ENCODE measurements at places on chromosomes 16 and 17.

GRCh38 chr17:31488264-31488981 is 96.9 kb downstream of the RAB11FIP4 start:
- no peak for DNase-seq

DNA sequence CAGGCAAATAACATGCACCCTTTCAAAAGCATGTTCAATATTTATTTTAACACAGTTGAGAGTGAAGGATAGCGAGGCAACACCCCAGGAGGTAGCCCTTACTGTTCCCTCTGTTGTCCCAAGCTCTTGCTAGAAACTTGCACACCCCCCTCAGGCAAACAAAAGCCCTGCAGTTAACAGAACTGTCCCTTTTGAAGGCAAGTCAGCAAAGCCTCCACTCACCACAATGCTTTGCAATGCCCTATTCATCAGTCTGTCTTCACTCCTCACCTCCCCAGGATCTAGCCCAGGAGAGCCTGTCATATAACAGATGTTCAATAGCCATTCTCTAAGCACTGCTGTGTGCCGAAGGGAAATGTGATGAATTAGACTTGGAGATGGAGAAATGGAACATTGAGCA is 3.5 kb upstream of the CNEP1R1 start:
- no peak for DNase-seq

DNA sequence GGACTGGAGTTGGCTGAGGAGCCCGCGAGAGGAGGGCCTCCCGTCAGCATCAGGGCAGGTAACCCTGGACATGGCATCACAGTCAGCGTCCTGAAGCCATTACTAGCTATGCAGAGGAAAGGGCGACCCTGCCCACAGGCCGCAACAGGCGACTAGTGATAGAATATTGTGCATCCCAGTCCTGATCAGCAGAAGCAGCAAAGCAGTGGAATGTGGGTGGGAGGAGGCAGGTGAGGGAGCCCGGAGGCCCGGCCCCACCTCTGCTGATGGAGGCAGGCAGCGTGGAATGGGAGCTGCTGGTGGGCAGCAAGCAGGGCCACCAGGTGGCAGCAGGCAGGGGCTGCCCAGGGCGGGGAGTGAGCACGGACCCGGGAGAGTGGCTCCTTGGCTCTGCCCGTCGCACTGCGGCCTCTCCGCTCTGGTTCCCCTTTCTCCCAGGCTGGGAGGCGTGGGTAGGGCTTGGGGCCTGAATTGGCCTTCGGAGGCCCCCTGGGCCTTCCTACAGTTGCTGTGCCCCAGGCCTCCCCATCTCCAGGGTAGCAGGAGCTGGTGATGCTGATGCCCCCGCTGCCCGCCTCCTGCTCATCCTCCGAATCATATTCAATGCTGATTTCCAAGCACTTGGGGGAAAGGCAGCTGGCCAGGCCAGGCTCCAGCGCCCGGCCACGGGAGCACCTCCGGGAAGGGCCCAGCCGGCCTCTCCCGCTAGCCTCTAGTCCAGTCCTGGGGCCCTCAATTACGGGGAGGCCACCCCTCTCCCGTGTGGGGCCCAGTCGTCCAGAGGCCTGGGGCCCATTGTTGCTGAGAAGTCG is 20.2 kb downstream of the TSPOAP1 start:
- DNase-seq: no peak

DNA sequence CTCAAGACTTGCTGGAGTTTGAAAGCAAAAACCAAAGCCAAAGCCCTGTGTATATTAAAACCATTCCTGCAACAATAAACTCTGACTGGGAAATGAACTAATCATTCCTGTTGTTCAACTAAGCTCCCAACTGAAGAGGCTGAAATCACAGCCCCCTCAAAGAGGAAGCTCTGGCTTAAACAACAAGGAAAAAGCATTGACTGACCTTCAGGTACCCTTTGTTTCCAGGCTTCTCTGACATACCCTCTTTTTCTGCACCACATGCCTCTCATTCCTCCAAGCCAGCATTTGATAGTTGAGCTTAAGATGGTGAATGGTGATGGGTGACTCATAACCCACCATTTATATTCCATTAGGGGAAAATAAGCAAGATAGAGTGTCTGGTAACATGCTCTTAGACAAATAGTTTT is 470.9 kb upstream of the SOX9 start:
- DNase-seq: no peak

DNA sequence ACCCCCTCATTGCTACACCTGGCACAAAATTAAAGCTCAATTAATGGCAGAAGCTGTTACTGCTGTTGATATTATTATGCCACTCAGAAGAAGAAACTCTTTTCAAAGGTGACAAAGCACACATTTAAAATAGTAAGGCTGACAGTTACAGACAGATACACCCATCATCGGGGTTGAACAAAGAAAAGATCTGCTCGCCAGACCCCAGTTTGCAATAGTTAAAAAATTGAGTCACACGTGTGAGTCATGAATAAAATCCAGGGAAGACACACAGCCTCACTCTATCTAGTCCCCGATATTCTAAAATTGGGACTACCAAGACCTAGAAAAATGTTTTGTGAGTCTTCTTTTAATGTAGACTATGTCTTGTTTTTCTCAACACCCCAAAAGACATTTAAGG is 330.0 kb upstream of the SOX9 start:
- DNase-seq: no peak

GRCh38 chr17:7208027-7208571 is 11.5 kb downstream of the DLG4 start:
- DNase-seq: no peak

DNA sequence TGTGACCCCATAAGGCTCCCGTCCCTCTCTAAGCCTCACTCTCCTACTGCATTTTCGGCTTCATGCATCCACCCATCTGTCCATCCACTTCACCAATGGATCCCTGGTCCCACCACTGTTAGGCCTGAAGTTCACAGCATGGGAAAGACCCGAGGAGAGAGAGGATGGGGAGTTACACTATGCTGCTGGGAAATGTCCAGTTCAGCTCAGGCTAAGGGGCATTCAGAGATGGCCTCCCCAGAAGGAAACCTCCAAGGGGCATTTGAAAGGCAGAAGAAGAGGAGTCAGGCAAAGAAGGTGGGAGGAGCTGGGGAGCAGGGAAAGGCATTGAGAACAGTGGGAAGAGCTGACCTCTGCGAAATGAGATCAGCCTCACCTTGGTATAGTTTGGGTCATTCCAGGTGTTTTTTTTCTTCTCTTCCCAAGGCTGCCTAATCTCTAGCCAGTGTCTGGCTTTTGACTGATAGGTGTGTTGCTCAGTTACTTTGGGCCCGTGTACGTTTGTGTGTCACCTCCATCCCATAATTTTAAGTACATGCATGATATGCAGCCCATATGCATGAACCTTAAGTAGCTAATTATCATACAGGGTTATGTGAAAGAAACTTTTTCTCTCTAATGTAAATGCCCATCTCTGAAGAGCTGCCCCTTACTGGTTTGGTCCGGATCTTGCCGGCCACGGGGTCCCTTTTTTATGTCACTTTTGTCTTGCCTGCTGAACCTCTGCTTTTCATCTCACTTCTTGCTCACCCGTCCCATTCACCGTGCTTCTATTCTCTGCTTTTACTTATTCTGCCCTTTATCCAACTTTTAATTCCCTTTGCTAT is 11.6 kb upstream of the DRC7 start:
- DNase-seq: no peak

GRCh38 chr17:304461-304860 is 48.1 kb downstream of the RPH3AL start:
- DNase-seq: no peak

DNA sequence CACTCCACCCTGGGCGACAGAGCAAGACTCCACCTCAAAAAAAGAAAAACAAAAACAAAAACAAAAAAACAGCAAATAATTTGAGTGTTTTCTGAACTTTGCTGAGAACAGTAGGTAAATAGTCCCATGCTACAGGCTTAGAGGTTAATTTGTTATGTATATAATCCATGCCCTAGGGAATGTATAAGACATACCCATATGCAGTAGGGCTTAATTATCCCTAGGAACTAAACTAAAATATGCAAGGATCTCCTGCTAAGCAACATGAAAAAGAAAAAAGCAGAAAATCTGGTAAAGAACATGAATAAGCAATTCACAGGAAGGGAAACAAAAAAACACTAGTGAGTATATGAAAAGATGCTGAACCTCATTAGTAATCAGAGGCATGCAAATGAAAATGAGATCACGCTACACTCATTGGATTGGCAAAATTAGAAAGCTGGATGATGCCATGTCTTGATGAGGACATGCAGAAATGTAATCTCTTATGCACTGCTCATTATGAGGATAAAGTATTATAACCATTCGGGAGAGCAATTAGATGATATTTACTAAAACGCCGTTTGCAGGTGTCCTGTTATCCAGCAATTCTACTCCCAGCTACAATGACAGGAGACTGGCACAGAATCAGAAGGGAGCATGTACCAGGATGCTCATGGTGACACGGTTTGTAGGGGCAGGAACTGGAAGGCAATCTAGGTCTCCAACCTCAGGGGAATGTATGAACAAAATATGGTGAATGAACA is 5.6 kb downstream of the KCTD13 start:
- DNase-seq: no peak

DNA sequence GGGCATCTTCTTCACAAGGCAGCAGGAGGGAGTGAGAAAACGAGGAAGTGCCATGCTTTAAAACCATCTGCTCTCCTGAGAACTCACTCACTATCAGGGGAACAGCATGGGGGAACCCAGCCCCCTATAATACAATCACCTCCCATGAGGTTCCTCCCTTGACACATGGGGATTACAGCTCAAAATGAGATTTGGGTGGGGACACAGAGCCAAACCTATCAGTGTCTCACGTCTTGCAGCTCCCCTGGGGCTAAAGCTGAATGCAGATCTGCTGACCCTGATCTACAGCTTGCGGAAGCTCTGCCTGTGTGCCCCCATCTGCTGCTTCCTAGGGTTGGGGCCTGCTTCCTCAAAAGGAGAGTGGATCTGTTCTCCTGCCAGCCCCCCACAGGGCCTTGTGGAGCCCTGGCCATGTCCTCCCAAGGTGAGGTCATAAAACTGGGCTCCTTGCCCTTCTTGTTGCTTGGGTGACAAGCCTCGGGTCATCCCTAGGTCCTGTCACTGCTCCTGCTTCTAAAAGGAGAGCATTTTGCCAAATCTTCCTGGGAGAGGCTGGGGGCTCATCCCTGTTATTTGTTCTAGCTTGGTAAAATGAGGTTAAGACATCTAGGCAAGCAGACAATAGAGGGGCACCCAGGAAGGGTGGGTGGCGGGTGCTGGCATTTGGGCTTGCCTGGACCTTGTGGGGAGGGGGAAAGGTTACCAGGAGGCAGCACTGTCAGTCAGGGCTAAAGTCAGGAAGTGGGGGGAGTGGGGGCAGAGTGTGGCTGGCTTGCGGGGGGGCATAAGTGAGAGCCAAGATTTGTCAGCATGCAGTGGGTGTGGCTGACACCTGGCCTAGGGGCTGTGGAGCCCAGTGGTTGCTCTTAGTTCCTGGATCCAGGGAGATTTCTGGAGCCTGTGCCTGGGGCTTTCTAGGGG is 16.0 kb downstream of the KRT33A start:
- DNase-seq: no peak

- no peak for DNase-seq
These were observed 86.3 kb downstream of the WDR59 start for GRCh38 chr16:74898659-74899058.

DNA sequence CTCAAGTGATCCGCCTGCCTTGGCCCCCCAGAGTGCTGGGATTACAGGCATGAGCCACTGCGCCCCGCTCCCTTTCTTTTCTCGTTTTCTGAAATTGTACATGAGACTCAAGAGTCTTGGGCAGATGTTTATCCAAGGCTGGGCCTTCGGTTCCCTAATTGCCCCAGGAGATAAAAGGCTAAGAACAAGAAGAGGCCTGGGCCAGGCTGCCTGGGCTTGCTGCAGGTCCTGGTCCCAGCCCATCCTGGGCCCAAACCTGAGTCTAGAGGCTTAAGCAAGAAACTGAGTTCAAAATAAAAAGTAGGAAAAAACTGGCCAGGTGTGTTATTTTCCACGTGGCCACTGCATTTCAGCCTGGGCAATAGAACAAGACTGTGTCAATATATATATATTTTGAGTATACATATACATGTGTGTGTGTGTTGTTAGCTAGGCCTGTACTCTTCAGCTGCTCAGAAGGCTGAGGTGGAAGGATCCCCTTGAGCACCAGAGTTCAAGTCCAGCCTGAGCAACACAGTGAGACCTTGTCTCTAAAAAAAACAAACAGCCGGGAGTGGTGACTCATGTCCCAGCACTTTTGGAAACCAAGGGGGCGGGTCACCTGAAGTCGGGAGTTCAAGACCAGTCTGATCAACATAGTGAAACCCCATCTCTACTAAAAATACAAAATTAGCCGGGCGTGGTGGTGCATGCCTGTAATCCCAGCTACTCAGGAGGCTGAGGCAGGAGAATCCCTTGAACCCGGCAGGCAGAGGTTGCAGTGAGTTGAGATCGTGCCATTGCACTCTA is 6.8 kb upstream of the CLUH start:
- no peak for DNase-seq

DNA sequence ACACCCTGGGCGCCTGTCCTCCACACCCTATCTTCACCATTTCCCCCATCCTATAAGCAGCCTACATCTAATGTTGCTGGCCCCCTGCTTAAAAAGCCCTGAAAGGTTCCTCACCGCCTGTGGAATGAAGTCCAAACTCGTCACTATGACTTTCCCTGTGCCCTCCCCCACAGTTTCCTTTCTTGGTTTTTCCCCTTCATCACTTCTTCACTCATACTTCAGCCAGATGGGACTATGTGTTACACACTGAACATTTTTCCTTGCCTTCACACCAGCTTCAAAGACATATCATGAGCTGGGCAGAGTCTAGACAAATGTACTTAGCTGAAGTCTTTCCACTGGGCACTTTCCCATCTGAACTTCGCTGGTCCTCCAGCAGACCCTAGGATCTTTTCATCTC is 1.5 kb upstream of the MARCHF10 start:
- DNase-seq: no peak

- no peak for DNase-seq
These were observed 18.6 kb downstream of the ACE start for GRCh38 chr17:63495491-63495890.

GRCh38 chr17:37488009-37488604 is 1.6 kb upstream of the DUSP14 start:
- peak; percentile 24 for DNase-seq

- no peak for DNase-seq
These were observed 19.1 kb upstream of the CD79B start for GRCh38 chr17:63950940-63951907.

DNA sequence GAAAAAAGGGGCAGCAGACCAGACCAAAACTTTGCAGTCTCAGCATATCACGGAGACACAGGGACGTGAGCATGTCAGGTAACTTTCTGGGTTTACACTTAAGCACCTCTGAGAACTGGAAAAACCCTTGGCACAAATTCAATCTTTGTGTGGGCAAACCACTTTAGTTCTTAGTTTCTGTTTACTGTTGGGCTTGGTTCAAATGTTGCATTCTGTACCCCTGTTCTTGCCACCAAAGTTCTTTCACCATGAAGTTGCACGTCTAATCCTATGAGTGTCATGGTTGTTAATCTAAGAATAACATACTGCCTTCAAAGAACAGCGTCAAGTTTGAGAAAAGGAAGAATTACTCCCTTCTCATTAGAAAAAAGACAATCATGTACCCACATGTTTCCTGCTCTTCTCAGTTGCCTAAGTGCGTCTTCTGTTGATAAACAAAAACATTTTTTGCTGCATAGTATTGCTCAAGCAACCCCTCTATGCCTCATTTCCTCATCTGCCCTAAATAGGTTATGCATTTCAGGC is 11.6 kb downstream of the KRT33A start:
- no peak for DNase-seq
